ENCODE measurements at places on chromosomes 2 and 18.

GRCh38 chr2:20629581-20630171, 21.2 kb downstream of the HS1BP3 start:
- no peak for DNase-seq

DNA sequence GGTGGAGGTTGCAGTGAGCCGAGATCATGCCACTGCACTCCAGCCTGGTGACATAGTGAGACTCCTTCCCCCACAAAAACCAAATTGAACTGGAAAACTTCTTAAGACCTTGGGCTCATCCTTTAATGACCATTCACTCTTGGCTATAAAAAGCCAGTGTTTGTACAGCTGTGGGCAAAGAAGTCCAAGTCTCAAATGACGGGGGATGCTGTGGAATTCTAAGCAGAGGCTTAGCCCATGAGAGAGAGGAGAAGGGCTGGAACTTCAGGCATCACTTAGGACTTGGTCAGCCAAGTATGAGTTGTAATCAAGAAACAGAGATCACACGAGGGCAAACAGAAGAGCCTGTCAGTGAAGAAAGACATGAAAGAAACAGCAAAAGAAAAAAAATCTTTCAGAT, 79.3 kb upstream of the POU3F3 start:
- DNase-seq, result no peak

- DNase-seq, result peak; percentile 16
These were observed 174.2 kb downstream of the MIB1 start for GRCh38 chr18:21914739-21915319.

DNA sequence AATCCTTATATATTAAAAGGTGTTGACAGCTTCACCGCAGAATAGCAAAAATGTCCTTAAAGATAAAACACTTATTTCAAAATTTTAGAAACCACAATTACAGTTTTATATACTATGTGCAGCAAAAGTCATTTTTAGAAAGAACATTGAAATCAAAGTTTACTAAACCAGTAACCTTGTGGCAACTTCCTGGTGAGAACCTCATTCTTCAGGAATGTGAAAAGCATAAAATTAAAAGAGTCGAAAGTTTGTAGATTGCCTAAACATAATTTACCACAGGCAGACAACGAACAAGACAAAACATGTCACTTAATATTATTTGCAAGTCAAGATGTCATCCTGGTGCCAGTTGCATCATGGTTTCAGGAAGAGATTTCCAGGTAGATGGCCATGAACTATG, 108.3 kb upstream of the NRP2 start:
- no peak for DNase-seq

GRCh38 chr2:67646714-67647333, 249.7 kb downstream of the ETAA1 start:
- DNase-seq, result no peak

DNA sequence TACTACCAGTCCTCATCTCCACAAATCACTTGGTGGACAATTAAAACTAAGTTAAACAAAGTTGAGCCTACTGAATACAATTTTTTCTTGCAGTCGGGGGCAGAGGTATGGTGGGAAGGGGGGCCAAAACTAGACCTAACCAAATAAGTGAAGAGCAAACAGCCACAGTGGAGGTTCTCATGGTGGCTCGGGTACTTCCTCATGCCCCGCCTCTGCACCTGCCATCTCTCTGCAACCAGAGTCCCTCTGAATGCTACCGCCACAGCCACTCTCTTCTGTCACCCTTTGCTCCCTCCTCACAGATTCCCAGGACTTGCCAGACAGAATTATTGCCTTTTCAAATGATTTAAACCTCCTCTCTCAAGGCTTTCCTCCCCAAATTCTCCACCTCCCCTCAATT, 204.2 kb downstream of the TMEM247 start:
- DNase-seq, result no peak

GRCh38 chr2:36701391-36701795, 4.9 kb downstream of the VIT start:
- no peak for DNase-seq

DNA sequence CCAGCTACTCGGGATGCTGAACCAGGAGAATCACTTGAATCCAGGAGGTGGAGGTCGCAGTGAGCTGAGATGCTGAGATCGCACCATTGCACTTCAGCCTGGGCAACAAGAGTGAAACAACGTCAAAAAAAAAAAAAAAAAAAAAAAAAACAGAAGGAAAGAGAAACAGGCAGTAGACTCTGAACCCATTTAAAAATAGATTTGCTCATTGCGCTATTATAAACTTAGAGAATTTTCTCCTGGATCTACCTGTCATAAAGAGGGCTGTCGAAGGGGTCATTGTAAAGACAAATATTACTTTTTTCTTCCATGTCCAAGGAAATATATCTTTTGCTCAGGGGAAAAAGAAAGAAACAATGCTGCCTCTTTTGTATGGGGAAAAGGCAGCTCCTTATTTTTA, 425.0 kb upstream of the ID2 start:
- DNase-seq, result no peak

DNA sequence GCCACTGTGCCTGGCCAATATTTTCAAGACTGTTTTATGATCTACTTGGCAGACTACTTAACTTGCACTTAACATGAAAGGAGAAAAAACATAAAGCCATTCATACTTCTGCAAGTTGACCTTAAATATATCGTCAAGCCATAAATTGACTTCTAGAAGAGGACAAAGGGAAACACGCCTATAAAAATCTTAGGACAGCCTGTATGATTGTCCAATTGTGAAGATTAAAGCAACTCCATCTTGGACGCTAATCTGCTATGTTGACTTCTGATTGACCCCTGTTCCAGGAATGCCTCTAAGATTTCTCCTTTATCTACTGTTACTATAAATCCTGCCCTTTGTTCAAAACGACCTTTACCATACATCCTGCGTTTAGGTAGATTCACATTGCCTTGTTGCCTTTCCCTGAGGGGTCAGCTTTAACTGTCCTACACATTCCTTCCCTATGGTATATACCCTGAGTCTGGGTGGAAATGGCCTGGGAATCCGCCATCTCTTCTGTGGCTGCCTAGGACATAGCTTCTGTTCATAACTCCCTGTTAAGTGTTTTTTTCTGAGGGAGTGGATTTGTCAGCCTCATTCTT, 40.2 kb upstream of the SLC35F5 start:
- no peak for DNase-seq

GRCh38 chr2:96315400-96316071, 9.6 kb upstream of the ITPRIPL1 start:
- no peak for DNase-seq

GRCh38 chr2:191815010-191815409, 31.9 kb downstream of the CAVIN2 start:
- no peak for DNase-seq

DNA sequence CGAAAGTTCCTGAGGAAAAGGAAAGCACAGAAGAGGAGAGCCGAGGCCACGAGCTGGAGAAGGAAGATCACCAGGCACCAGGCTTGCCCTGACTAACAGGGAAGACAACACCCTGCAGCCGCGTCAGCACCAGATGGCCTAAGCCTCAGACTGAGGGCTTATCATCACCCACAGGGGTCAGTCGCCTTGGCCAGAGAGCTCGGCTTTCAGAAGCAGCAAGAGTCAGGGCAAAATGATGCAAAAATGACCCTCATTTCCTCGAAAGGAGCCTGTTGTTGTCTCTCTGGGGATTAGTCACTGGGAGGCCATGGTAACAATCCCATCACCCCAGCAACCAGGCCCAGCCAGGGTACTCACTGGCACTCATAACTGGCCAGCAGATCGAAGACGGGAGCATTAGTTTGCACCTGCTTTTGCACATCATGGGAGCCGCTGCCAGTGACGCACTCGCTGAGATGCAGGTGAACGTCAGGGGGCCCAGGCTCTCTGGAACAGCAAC, 42.7 kb upstream of the ZFP36L2 start:
- DNase-seq, result no peak

DNA sequence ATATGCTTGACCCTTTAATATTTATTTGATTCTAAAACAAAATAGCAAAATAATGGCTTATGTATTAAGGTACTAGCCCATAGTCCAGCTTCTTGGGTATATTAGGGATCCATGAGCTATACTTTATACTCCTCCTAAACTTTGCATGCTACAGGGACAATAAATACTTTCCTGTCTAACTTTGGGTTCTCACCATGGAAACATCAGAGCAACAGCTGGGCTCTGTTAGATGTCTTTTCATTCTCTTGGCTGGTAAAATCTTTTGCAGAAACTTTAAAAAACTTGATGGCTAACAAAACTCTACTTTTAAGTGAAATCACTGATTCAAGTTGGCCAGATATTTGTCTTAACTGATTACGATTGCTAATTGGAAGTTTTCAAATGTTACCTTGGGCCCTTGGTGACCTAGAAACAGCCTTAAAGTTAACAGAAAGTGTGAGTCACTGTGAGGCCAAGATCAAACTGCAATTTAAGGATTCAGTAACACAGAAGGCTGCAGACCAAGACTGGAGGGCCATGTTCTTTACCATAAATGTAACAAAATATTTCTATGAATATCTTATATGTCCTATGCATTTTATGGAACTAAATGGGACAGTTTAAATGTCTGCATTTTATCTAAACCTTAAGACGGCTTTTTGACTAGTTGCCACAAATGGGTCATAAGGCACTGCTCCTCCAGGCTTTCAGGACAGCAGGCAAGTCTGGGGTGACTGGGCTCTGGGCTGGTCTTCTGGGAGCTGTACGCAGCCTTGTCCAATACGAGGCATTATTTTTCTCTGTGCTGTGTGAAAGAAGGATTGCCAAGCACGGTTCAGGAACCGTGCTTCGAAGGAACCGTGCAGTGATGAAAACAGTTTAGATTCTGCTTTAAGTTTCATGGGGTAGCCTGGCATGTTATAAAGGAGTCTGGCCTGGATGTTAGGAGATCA, 188.5 kb downstream of the TPGS2 start:
- DNase-seq, result no peak

GRCh38 chr2:29325544-29325943, 210.3 kb downstream of the CLIP4 start:
- DNase-seq, result no peak

- DNase-seq, result no peak
These were observed 466.0 kb downstream of the NYAP2 start for GRCh38 chr2:225865468-225865867.

DNA sequence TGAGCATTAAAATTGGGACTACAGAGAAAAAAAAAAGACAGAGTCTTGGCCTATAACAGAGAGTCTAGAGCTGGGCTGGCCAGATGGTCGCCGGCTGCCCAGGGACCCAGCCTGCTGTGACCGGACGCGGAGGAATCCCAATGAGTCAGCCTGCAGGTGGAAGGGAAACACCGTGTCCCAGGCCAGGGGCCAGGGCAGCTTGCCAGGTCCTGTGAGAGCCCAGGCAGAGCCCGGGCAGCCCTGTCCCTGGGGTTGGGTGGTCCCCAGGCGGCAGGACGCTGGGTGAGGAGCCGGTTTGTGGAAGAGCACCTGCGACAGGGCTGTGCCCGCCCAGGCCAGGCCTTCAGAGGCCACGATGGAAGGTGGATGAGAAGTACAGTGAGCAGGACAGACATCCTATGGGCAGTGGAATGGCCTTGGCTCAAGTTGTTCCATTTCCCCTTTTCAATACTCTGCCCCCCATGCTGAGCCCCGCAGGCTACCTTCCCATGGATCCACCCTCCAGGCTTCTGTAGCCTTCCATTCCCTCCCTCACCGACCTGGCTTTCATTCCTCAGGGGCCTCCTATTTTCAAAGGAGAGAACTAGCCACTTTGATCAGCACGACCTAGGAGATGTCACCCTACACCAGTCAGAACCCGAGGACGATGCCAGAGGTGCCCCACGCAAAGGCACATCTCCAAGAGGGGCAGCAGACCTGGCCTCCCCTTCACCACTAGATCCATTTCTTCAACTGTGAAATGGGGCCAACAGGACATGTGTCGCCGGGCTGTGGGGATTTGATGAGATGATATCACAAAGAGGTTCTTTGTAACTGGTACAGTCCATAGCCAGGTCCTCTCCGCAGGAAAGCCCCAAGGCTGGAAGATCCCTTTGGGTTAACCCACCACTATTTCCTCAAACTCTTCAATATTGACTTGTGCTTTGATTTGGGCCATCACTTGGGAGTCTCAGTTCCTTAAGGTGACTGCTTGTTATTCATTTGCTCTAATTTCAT, 87.5 kb downstream of the POLR1A start:
- no peak for DNase-seq

DNA sequence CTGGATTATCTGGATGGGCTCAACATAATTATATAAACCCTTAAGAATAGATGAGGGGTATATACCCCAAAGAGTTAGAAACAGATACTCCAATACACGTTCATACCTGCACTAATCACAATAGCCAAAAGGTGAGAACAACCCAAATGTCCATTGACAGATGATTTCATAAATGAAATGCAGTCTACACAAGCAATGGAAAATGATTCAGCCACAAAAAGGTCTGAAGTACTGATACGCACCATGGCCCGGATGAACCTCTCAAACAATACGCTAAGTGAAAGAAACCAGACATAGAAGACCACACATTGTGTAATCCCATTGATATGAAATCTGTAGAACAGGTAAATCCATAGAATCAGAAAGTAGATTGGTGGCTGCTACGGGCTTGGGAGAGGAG, 316.8 kb downstream of the LPIN1 start:
- no peak for DNase-seq
